ENCODE measurements at places on chromosomes 1 and 21. TPM values are rescaled to one million over a fixed set of nuclear protein-coding genes. Genes with fewer than 3 reads are reported as not detected.

Gene MAP3K6
- total RNA-seq: 53.1 TPM

Gene KCNJ6
- not detected for total RNA-seq

Gene RNF186
- not detected for total RNA-seq

Gene KCNN3
- total RNA-seq: 2.8 TPM

Gene RBM11
- 0.57 TPM for total RNA-seq

Gene SPOCD1
- total RNA-seq: 0.19 TPM

Gene FAM72C
- total RNA-seq: not detected

Gene CHIA
- total RNA-seq: not detected

Gene AHCTF1
- 15.3 TPM for total RNA-seq

- DNase-seq: no peak
Measured at GRCh38 chr1:212774584-212774983, 17.0 kb downstream of the NSL1 start.

- no peak for DNase-seq
Measured at GRCh38 chr1:59976194-59977074, 49.9 kb upstream of the CYP2J2 start.

DNA sequence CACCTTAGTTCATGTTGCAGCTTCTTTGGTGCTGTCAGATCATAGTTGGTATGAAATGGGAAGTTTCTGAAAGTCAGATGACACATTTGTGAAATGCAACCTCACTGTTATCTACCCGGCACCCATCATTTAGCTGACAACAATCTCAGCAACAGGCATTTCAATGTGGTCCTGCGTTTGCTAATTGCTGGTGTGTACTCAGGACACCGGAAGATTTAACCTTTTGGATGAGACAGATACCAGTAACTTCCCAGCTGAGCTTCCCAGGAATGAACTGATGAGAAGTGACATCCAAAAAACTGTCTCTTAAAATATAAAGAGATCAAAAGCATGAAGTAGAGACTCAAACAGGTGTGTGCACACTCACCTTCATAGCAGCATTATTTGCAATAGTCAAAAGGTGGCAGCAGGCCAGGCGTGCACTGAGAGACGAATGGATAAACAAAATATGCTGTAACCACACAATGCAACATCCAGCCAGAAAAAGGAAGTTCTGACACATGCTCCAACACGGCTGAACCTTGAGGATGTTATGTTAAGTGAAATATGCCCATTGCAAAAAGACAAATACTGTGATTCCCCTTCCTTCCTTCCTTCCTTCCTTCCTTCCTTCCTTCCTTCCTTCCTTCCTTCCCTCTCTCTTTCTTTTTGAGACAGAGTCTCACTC, 7.9 kb upstream of the CLDN14 start:
- DNase-seq: no peak

DNA sequence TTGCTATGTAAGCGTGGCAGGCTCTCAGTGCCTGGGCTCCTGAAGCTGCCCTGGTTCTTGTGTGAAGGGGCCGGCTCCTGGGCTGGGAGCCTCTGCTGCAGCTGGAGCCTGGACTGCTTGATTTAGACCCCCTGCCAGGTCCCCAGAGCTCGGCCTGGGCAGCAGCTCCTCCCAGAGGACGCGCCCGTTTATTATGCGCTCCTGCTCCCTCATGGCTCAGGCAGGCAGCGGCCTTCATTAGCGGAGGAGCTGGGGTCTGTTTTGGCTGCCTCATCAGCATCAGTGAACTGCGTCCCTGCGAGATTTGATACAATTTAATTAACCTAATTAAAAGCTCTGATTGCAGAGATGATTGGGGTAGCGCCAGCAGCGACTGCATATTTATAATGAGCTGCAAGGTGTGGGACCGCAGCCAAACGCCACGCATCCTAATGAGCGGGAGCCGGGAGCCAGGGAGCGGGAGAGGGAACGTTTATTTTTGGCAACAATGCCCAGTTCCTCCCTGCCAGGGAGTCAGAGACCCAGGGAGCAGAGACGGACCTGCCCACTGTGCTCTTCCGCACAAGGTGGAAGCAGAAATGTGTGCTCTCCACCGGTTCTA, 16.6 kb downstream of the UTP11 start:
- peak; percentile 68 for DNase-seq

DNA sequence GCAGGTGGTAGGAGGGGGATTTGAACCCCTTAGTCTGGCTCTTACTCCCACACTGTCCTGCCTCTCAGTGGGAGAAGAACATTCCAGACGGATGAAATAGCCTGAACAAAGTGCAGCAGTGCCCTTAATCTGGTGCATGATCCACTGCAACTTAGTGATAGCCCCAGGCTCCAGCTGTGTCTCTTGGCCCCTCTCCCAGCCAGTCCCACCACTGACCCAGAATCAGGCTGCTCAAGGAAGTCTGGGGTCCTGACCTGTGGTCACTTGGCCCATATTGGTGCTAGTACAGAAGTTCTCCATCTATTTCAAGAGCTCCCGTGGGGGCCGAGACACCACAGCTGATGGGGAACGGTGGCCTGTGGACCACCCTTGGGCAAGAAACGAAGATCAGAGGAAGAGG, 255.0 kb downstream of the KAZN start:
- peak; percentile 24 for DNase-seq

GRCh38 chr1:21157054-21157453, 19.6 kb downstream of the EIF4G3 start:
- DNase-seq: no peak

GRCh38 chr1:94094469-94095111, 26.4 kb downstream of the ABCA4 start:
- DNase-seq: no peak

DNA sequence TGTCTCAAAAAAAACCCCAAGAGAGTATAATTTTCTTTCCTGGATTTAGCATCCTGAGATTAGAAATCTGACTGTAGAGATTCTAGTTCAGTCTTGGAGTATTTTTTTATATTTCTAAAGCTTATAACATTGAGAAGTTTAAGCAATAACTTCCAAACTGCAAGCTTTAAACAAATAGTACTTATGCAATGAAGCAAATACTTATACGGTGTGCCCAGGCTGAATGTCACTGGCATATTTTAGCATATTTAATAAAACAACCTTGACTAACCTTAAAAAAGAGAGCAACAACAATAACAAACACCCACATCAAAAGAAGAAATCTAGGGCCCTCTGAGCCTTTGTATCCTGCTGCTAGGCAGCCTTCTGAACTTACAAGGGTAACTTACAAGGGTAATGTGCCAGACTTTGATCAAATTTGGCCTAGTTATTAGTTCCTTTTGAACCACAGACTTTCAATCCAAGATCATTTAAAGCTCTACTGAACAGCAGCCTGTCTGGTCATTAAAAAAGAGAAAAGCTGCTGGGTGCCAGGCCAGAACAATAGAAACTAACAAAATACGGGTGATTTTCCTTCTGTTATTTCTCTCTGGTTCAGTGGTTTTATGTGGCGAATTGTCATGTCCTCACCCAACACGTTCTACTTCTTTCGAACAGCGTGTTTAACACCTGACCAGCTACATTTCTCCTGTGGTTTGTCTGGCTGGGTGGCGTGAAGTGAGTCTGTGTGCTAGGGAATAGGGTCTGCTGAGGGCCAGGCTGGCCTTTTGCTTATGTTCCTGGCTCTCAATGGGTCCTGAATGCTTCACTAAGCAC, 16.2 kb downstream of the MTOR start:
- DNase-seq: no peak

DNA sequence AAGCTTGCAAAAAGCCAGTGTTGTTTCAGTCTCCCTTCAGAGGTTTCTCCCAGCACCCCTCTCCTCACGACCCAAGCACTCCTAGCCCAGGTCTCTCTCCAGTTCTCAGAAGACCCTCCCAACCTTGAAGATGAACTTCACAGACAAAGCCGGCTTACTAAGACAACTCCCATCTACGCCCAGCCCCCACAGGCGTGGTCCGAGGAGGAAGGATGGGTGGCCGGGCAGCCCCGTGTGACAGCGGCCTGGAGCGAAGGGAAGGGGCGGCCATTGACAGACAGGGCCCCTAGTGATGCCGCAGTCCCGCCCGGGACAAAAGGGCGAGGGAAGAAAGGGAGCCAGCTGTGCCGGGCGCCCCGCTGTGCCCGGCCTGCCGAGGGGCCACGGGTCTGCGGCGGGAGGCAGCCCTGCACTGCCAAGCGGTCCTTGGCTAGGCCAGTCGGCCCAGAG, 6.9 kb downstream of the PAX7 start:
- DNase-seq: no peak

GRCh38 chr1:208942394-208943130, 641.0 kb upstream of the CAMK1G start:
- DNase-seq: no peak

DNA sequence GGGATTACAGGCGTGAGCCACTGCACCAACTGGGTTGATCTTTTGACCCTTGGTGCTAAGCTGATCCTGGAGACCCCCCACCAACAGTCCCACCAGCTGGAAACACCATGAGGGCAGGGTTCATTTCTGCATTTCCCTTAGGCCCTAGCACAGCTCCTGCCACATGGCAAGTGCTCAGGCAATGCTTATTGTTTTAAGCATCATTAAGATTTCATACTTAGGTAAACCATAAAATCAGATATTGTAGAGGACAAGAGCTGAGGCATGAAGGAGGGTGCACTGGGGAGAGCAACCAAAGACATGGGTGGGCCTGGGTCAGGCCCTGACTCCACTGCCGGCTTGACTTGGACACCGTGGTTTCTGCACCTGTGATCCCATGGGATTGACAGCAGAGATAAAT, 17.7 kb downstream of the CHIT1 start:
- DNase-seq: no peak

- no peak for DNase-seq
Measured at GRCh38 chr1:113783254-113784103, 24.2 kb upstream of the PHTF1 start.

- no peak for DNase-seq
Measured at GRCh38 chr21:45251635-45252447, 35.9 kb downstream of the POFUT2 start.

DNA sequence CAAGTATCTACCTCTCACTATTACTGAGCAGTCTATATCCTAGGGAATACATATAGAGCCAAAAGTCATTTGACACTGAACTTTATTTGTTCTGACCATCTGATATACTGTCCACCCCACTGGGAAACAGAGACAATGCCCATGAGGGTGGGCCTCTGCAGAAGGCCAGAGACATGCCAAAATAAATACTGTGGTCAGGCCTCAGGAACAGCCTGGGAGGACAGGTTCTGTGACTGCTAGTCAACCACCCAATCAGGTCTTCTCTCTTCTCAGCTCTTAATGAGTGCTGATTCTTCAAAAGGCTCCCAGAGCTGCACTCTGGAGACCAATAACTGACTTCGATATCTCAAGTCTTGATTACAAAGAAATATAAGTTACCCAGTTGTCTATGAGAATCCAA, 5.5 kb upstream of the ANKRD35 start:
- no peak for DNase-seq

- peak; percentile 14 for DNase-seq
Measured at GRCh38 chr1:175725684-175726083, 17.7 kb downstream of the TNR start.

GRCh38 chr1:26597629-26598039, 68.1 kb downstream of the RPS6KA1 start:
- no peak for DNase-seq

GRCh38 chr1:231421546-231421970, 529 bp downstream of the EGLN1 start:
- no peak for DNase-seq

DNA sequence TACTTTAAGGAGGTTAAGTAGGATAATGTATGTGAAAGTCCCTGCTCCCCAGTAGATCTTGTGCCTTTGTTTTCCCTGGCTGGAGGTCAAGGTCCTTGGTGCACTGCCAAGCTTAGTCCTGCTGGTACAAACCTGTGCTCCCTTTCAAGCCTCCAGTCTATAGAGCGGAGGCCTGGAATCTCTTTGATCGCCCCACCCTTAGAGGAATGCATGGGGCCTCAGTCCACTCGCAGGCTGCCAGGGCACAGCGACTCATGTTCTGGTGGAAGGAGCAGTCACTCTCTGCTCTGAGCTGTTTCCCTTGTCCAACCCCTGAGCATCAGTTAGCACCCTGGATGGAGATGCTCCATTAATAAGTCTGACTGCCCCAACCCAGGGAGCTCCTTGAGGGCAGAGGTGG, 121.8 kb downstream of the HMGB4 start:
- DNase-seq: no peak

- DNase-seq: no peak
Measured at GRCh38 chr1:59431566-59432294, 134.8 kb downstream of the FGGY start.

- peak; percentile 87 for DNase-seq
Measured at GRCh38 chr1:26284597-26285347, 4.9 kb downstream of the SH3BGRL3 start.

DNA sequence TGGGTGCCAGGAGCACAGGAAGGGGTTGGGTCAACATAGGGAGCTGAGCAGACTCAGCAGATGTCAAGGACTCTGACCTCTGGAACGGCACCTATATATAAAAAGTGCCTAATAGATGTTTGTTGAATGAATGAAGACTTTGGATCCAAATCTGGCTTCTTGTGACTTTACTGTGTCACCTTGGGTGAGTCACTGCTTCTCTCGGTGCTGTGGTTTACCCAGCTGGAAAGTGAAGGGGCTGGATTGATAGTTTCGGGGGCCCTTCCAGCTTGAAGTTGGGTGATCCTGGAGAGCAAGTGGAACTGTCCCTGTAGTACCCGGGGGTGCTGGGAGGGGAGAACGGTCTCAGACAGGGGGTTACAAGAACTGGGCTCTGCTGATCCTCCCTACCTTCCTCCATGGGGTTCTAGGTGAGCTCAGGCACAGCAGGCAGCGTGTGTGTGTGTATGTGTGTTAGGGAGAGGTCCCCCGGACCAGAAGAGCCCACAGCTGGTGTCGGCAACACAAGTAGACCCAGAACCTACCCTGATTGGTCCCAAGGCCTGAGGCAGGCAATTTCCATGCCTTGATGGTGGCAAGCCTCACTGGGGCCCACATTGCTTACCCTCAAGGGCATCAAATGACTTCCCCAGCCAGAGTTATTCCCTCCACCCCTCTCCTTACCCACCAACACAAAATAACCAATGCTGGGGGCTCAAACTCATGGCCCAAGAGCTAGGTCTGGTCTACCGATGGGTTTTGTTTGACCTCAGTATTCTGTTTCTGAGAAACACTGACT, 5.5 kb upstream of the PADI1 start:
- peak; percentile 62 for DNase-seq

DNA sequence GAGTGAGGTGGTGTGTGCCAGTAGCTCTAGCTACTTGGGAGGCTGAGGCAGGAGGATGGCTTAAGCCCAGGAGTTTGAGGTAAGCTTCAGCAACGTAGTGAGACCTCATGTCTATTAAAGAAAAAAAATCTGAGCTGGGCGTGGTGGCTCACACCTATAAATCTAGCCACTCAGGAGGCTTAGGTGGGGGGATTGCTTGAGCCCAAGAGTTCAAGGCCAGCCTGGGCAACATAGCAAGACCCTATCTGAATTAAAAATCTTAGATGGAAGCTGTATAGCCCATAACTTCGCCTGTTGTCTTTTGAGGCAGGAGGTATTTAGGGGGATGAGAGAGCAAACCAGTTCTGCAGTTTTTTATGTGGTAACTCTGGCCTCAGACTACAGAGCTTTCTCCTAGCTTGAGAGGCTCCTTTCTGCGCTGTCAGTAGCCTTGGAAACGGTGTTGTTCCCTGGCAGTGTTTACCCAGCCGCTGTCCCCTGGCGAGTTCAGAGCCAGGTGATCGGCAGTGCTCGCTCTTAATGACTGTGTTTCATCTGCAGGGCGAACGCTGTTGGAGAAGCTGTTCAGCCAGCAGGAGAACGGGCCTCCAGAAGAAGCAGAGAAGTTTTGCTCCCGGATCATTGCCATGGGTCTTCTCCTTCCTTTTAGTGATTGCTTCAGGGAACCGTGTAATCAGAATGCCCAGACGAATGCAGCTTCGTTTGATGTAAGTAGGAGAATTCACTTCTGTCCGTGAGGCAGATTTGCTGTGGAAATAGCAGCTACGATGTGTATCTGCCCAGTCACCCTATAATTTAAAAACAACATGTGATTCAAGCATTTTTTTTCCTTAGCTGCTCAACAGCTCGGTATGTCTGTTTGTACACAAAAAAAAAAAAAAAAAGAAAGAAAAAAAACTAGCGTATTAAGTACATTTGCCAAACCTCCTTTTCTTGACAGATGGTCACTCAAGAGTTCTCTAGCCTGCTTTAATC, 31.2 kb downstream of the FMN2 start:
- no peak for DNase-seq
